ENCODE measurements at places on chromosomes 2 and 18. TPM values are rescaled to one million over a fixed set of nuclear protein-coding genes. Genes with fewer than 3 reads are reported as not detected.

TMSB10 gene
- 11,022 TPM for total RNA-seq

LTBP1 gene
- 6.6 TPM for total RNA-seq

ASAP2 gene
- total RNA-seq, result 20.0 TPM

FOXD4L1 gene
- 0.13 TPM for total RNA-seq

XIRP2 gene
- total RNA-seq, result not detected

OTOF gene
- total RNA-seq, result not detected

WDR43 gene
- 117 TPM for total RNA-seq

DOK6 gene
- total RNA-seq, result not detected

PAIP2B gene
- total RNA-seq, result 5.2 TPM

ATG16L1 gene
- total RNA-seq, result 36.6 TPM

PLCD4 gene
- total RNA-seq, result 1.2 TPM

HRH4 gene
- total RNA-seq, result 0.13 TPM

UGT1A9 gene
- total RNA-seq, result not detected

PKDCC gene
- total RNA-seq, result 0.79 TPM

RBM43 gene
- 0.79 TPM for total RNA-seq

ATP6V1B1 gene
- not detected for total RNA-seq

ANKRD30B gene
- not detected for total RNA-seq

FAM210A gene
- 55.6 TPM for total RNA-seq

RNF152 gene
- total RNA-seq, result 31.9 TPM

FEV gene
- total RNA-seq, result not detected

FLACC1 gene
- 0.26 TPM for total RNA-seq

IL18R1 gene
- 5.3 TPM for total RNA-seq

NCKAP1 gene
- total RNA-seq, result 214 TPM

SCYGR6 gene
- total RNA-seq, result not detected

TMEM198 gene
- total RNA-seq, result under 0.01 TPM

ALMS1 gene
- total RNA-seq, result 7.4 TPM

PSMA8 gene
- not detected for total RNA-seq

C2orf80 gene
- total RNA-seq, result not detected

SLC8A1 gene
- 3.7 TPM for total RNA-seq

CTAGE1 gene
- total RNA-seq, result under 0.01 TPM
